ACHN (cell line): ENCODE measurements at places on chromosomes 1 and 21.

DNA sequence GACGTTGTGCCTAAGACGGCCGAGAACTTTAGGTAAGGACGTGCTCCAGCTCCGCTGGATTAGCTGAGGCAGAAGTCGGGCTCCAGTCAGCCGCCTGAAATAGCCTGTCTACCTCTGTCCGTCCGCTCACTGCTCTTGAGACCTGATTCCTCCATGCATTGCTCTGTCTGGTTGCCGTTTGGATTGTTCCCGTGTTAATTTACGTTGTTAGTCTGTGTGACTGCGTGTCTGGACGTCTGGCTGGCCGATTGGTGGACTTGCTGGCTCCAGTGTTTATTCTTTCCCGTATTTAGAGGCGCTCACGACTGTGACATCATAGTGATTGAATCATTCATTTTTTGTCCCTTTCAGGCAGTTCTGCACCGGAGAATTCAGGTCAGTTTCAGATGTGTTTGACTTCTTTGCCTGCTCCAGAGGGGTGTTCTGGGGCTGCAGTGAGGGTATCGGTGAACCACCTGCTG lies 684 bp downstream of the PPIH start:
- DNase-seq: peak; percentile 24

DNA sequence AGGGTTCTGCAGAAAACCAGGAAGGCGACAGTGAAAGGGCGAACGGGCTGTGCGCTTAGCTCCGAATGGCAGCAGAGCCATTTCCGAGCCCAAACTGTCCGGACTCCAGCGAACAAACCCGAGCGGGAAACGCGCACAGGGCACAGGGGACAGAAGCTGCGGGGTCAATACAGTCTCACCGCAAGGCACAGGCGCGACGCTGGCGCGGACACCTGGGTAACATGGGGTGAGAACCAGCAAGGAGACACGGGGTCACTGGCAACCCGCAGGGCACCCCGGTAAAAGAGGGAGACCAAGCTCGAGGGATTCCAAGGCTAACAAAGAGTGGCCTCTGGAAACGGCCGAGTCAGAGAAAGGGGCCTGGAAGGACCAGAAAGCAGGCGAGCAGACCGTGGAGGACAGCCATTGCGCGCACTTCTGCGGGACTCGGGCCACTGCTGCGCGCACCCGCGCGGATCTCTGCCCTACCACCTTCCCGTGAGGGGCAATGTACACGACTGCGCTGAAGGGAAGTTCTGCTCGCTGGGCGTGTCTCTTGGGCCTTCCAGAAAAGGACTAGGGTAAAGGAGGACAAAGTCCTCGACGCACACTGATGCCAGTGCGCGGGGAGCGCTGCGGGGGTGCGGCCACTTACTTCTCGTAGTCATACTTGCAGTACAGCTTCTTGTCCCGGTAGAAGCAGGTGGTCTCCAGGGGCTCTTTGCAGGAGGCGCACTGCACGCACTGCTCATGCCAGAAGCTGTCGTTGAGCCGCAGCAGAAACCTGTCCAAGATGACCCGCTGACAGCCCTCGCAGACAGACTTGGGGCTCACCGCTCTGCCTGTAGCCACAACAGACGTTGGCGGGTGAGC lies 3.8 kb downstream of the LMX1A start:
- DNase-seq: no peak

GRCh38 chr1:227016990-227017389 lies 76.9 kb downstream of the COQ8A start:
- DNase-seq: no peak

- no peak for DNase-seq
These were observed 67.0 kb downstream of the OLIG1 start for GRCh38 chr21:33136847-33137502.

GRCh38 chr1:233005703-233006102 lies 55.3 kb downstream of the NTPCR start:
- no peak for DNase-seq

DNA sequence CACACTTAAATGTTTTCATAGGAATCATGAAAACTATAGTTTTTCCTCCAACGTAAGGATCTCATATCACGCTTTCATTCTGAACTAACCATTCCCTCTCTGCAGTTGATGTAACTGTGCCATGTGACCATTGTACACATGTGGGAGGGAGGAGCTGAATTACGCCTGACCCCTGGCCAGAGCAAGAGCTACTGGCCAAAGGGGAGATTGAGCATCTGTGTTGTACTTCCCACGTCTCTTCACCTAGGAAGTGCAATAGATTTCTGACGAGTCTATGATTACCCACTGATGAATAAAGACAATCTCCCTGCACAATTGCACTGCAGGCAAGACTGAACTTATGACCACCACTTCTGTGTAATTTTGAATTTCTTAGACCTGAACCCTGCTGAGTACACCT lies 24.0 kb downstream of the PTPRC start:
- no peak for DNase-seq

DNA sequence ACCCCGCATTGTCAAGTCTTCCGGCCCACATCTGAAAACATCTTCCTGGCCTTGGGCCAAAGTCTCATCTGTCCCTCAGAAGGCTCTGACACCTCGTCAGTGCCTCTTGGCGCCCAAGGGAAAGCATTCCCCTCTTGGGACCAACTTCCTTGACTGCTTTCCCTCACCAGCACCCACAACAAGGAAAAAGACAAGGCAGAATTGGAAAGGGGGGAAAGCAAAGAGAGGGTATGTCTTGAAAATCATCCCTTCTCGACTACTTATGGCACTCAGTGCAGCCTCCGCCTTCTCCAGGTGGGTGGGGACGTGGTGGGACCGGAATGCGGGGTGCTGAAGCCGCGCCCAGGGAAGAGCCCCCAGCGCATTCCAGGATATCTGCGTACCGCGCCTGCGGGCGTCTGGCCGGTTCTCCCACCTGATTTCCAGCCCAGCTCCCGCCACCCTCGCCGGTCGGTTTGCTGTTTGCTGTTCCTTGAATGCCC lies 554 bp upstream of the SLC39A1 start:
- peak; percentile 77 for DNase-seq

DNA sequence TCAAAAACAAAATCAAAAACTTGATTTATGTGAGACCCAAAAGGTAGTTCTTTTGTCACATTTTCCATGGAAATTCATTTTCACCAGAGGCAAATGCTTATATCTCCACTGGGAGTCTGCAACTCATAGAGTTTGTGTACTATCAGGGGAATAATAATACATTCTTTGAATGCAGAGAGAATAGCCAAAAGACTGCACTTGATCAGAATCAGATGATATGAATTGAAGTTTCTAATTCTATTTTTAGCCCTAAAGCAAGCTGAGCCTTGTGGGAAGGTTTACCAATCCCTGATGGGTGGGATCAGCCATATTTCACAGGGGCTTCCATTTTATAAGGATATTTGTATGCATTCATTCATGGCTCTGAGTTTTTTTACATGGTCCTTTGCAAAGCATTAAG lies 49.6 kb downstream of the TSEN15 start:
- no peak for DNase-seq

DNA sequence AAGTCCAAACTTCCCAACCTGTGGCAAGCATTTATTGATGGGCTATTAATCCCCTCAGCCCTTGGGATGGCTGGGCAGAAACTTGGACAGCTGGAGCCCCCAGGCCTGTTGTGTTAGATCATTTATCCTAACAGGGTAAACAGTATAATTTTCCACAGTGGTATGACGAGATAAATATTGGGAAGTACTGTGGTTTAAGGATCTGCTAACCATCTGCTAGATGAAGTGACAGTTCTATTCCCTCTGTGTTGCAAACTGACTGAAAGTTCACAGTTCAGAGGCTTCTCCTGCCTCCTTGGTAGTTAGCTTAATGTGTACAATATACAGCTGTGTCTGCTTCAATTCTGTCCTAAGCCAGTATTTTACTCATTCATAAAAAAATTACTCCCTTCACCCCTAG lies 127.5 kb upstream of the CHODL start:
- DNase-seq: no peak

DNA sequence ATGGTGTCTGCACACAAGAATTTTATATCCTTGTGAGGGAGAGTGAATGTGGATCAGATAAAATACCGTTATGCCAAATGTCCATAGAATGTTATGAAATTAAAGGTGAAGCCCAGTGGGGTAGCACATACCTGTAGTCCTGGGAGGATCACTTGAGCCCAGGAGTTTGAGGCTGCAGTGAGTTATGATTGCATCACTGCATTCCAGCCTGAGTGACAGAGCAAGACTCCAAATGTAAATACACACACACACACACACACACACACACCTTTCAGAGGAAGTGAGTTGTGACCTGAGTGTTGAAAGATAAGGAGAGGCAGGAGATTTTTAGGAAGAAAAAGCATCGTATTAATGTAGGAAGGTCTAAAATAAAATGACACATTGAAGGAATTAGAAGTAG lies 28.1 kb upstream of the ZYG11A start:
- DNase-seq: no peak

DNA sequence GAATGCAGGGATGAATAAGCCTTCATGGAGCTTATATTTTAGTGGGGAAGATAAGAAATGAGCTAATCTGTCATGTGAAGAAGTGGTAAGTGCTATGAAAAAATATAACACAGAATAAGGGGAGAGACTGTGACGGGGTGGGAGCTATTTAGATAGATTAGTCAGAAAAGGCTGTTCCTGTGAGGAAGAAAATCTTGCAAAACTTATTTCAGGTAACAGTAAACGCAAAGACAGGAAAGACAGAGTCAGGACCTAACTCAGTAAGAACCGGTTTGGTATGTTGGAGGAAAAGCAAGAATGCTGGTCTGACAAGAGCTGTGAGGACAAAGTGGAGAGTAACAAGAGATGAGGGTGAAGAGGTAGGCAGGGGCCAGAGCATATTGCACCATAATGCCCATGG lies 22.0 kb downstream of the GNAI3 start:
- no peak for DNase-seq

- peak; percentile 53 for DNase-seq
These were observed 18.5 kb downstream of the PLA2G2D start for GRCh38 chr1:20100632-20101355.
